ENCODE measurements at places on chromosomes 4 and X.
A peak's percentile ranks its signal among the peaks of the same experiment; 100 is the strongest.

DNA sequence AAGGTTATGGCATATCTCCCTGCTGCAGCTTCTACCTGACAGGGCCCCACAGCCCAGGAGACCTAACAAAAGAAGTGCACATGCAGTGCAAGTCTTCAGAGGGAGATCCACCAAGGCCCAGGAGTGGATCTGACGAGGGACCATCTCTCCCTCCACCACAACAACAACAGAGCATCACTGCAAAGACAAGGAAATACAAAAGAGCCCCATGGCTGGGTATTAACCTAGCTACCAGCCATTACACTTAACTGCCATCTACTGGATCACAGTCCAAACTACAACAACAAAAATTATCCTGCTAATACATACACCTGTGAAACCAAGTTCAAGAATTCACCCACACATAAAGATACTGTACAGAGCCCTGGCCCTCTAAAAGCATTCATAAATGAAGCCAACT lies 280.2 kb upstream of the SLC7A11 start:
- DNase-seq, result peak; percentile 4

- DNase-seq, result peak; percentile 7
These were observed 296.1 kb downstream of the TLL1 start for GRCh38 chr4:166169111-166169510.

DNA sequence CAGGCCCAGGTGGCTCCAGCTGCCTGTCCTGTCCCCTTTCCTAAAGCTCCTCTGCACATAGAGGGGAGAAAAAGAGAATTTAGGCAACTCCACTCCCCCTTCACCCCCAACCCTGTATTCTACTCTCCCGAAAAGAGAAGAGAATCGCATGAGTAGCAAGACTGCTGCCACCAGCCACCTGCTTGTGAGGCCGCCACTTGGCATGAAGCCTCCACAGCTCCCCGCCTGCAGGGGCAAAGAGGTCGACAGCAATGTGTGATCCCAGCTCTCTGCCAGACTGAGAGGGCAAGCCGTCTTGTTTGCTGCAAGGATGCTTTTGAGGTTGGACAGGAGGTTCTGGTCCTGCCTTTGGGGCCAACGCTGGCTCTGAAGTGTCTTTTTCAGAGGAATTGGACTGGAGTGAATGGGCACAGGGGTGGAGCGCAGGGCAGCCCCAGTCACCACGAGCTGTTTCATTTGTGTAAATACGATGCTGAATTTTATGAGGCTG lies 77.1 kb downstream of the STARD8 start:
- DNase-seq, result no peak

DNA sequence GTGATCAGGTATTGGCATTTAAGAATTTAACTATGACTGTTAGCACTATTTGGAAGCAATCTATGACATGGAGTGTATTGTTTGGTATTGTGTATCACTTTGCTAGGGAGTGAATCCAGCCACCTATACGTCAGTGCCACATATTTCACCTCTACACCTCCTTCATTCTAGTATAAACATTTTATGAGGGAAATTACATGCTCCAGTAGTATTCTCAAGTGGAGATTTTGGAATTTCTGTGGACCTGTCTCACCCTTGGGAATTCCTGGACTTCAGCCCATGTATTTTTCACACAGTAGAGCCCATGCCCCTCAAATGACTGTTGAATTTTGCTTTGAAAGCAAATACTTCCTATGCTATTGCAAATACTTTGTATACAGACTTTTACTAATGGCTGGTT lies 11.3 kb downstream of the BST1 start:
- no peak for DNase-seq

- DNase-seq, result no peak
These were observed 65.7 kb downstream of the TMEM154 start for GRCh38 chr4:152613841-152614721.

DNA sequence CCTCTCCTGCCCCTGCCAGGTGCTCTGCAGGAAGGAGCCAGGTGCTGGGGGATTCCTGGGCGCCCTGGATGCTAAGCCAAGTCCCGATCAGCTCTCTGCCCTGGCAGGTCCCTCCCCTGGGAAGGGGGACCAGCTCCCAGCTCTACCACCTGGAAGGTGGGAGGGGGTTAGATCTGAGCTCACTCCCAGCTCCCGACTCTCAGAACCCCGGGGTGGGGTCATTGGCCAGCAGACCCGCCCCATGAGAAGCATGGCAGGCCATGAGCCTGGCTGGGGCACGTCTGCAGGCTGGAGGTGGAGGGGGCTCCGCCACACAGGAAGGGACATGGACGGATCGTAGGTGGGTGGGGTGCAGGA lies 83.4 kb upstream of the NKX1-1 start:
- DNase-seq, result no peak

- DNase-seq, result no peak
These were observed 98.3 kb downstream of the FBXW7 start for GRCh38 chr4:152437561-152437960.

DNA sequence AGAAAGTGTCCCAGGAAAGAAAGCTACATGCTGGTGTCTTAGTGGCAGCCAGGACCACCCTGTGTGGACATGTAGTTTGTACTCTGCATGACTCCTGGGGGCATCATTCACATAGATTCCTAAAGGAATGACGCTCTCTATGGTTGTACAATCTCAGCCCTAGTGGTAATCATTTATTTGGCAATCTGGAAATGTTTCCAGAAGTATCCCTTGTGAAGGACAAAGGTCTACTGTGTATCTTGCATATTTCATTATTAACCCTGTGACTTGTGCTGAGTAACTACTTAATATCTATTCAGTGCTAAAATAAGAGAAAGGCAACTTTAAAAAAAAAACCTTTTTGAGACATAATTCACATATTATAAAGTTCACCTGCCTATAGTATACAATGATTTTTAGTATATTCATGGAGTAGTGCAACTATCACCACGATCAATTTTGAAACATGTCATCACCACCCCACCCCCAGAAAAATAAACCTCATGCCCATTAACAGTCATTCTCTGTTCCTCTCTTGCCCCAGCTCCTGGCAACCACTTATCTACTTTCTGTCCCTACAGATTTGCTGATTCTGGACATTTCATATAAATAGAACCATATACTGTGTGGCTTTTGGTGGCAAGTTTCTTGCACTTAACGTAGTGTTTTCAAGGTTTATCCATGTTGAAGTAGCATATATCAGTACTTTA lies 51.7 kb downstream of the SHROOM3 start:
- DNase-seq, result no peak

- DNase-seq, result no peak
These were observed 73.8 kb downstream of the KDM6A start for GRCh38 chrX:44946771-44947170.

GRCh38 chr4:6470502-6471306 lies 1.7 kb downstream of the PPP2R2C start:
- peak; percentile 50 for DNase-seq

- no peak for DNase-seq
These were observed 1113.1 kb upstream of the LCORL start for GRCh38 chr4:19134685-19135084.

DNA sequence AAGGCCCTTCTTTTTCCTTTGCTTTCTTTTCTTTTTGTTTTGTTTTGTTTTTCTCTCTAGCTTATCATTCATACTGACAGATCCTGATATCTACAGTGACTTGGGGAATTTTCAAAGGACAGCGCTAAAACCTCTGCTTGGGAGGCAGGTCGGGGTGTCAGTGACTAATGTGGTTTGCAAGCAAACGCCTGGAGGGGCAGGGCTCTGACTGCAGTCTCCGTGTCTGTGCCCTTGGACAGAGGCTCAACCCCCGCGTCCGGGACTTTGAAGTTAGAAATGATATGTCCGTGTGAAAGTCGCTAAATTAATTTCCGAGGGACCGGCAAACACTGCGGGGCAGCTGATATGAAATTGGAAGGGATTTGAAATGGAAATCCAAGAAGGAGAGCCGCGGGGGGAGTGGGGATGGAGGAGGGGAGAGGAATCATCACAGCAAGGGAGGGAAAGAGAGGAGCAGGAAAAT lies 312.4 kb downstream of the DHRSX start:
- DNase-seq, result no peak

DNA sequence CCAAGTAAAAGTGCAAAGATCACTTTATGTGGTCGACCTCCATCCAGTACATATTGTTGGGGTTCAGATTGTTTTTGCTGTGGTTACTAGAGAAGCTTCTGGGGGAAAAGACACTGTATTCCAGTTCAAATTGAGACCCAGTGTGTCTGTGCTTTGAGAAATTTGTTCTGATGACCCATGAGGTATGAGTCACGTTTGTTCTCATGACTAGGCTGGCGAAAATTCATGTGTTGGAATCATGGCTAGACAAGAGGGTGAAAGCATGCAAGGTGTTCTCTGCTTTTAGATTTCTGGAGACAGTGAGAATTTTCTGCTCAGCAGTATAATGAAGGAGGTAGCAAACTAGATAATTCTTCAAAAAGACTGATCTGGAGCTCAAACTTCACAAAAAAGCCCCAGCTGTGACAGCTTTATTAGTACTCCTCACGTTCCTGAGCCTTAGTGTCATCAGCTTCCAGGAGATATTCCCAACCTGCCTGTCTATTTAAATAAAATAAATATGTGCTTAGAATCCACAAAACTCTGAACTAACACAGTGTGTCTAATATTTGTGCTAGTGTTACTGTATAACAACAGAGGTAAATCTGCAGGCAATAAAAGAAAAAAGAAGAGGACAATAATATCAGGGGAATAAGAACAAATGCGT lies 24.4 kb upstream of the FAM47B start:
- DNase-seq, result no peak

DNA sequence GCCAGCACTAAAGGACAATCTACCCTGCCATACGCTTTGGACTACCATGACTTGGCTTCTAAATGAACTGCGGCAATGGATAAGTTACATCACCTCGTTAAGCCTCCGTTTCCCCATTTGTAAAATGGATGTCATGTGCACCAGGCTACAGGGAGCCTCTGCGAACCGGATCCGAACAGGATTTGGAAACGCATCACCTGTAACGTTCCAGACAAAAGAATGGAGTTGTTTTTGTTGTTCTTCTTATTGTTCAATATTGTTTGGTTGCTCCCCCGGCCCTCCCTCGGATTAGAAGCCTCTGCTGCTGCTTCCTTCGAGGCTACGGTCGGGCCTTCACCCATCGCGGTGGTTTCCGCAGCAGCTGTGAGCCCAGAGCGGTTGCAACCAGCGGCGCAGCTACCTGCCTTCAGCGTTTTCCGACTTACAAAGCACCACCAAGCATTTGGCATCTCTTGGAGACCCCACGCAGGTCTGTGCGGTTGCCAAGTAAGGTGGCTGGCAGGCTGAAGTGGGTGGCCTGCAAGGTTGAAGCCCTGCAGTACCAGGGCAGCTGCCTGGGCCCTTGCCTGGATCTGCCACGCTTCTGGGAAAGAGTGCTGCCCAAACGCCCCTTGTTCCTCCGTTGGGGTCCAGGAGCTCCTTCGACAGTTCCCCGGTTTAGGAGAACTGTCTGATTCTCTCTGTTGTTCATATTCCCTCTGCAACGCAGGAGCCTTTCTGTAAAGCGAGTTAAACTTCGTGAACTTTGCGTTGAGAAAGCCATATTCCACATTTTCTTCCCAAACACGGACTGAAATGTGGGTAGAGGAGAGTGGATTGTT lies 7.1 kb downstream of the NKX3-2 start:
- DNase-seq, result no peak

GRCh38 chr4:76601791-76602190 lies 166.8 kb downstream of the SHROOM3 start:
- no peak for DNase-seq

DNA sequence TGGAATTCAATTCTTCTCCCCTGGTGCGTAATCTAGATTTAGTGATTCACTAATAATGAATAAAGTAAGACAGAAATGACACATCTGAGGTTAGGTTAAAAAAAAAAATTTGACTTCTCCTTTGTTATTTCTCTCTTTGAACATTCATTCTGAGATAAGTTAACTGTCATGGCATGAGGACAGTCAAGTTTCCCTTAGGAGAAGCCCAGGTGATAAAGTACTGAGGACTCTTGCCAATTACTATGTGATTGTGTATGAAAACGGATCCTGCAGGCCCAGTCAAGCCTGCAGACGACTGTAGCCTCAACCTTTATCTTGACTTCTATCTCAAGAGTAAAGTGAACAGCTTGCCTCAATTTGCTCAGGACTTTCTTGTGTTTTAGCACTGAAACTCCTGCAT lies 293.2 kb downstream of the PRR32 start:
- no peak for DNase-seq

DNA sequence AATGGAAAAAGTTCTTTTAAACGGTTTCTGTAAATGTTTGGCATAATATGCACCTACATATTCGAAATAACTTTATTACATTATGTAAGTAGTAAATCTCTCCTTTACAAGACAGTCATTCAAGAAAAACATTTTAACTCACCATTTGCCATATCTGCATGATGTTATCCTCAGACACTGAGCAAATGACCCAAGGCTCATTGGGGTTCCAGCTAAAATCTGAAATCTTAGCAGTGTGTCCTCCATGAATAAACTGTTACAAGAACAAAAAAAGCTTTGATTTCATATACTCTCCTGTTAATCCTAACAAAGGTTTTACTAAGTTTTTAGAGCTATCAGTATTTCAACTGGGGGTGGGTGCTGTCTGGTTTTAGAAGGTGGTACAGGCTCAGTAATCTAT lies 24.5 kb downstream of the RBBP7 start:
- DNase-seq, result no peak

GRCh38 chr4:23423540-23423939 lies 466.3 kb downstream of the PPARGC1A start:
- no peak for DNase-seq

- no peak for DNase-seq
These were observed 17.7 kb downstream of the SPON2 start for GRCh38 chr4:1154523-1155182.

- peak; percentile 36 for DNase-seq
These were observed 17.8 kb downstream of the SCD5 start for GRCh38 chr4:82780752-82781231.

DNA sequence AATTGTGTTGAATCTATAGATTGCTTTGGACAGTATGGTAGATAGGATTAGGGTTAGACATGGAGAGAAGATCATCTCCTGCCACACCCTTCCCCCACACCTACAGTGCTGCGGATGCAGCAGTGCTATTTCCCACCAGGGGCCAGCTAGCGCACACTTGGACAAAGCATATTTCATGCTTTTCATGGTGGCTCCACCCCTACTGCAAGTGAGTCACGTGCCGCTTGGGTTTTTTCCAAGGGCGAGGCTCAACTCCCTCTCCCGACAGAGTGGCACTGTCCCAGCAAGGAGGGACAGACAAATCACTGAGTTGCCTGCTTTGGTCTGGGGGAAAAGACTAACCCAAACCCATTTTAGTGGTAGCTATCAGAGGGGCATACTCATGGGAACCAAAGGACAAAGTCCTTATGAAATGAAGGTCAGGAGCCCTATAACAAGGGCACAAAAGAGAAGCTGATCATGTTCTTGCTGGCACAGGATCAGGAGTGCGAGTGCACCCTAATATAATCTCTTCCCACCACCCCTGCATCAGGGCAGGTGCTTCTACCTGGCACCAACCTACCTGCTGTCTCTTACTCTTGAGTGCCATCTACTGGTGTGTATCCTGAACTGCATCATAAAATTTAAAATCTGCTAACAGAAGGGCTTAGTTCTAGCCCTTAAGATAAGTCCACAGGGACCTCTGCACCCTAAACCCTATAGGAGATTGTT lies 55.1 kb upstream of the PGAM4 start:
- peak; percentile 48 for DNase-seq

- DNase-seq, result no peak
These were observed 275.4 kb downstream of the FAT4 start for GRCh38 chr4:125590158-125590557.

Data from HuH-7 (cell line).